ENCODE measurements at places on chromosomes 16 and 17.

DNA sequence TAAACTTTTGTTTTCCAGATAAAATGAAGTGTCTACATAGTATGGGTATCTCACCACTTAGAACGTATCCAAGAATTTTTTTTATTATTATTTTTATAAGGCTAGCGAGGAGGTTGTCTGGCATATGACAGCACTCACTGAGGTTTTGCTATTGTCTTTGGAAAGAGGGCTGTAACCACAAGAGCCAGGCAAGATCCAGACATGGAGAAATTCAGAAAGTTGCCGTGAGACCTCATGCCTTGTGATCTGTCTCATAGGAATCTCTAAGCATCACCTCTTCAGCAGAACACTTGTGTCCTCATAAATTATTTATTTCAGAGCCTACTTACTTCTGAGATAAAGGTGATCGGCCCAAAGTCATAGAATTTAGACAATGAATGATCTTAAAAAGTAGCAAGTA is 410.8 kb downstream of the CDH11 start:
- no peak for DNase-seq

DNA sequence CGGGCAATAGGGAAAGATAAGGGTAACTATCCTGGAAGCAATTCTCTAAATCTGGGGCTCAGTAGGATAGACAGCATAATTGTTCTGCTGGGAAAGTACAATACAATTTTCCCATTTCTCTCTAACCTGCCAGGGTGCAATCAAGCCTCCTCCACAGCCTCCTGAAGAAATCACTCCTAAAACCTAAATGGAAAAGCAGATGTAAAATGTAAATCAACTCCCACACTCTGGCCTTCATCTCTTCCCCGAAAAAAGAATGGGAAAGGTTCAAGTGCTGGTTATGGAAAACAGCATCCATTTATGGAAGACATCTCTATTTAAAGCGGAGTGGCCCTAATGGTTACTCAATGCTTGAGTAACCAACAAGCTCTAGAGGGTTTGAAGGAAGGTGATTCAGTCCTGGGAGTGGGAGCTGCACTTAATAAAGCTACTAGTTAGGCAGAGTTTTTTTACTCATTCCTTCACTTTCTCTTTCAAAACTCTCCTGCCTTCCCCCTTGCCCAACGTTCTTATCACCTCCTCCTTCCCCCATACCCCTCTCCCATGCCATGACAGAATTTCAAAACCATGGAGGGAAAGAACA is 5.1 kb downstream of the MMD start:
- no peak for DNase-seq

GRCh38 chr17:58307468-58308172 is 21.0 kb downstream of the TSPOAP1 start:
- DNase-seq, result no peak

GRCh38 chr16:17135439-17135838 is 335.3 kb downstream of the XYLT1 start:
- no peak for DNase-seq

DNA sequence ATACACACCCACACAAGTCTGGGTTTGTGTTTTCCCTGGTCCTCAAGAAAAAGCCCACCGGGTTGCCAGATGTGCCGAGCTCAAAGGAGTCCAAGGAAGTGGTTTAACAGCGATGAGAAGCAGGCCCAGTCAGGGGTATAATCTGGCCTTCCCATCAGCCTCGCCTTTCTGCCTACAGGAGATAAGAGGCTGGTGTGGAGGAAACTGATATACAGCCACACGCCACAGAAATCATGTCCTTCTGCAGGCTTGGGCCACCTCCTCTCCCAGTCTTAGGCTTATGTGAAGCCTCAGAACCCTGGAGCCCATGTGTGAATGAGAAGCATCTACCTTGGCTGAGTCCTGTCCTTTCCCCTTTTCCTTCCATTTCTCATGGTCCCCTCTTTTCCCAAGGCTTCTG is 43.6 kb upstream of the MMP2 start:
- DNase-seq, result no peak

- no peak for DNase-seq
These were observed 186.6 kb upstream of the SALL1 start for GRCh38 chr16:51337662-51338061.

DNA sequence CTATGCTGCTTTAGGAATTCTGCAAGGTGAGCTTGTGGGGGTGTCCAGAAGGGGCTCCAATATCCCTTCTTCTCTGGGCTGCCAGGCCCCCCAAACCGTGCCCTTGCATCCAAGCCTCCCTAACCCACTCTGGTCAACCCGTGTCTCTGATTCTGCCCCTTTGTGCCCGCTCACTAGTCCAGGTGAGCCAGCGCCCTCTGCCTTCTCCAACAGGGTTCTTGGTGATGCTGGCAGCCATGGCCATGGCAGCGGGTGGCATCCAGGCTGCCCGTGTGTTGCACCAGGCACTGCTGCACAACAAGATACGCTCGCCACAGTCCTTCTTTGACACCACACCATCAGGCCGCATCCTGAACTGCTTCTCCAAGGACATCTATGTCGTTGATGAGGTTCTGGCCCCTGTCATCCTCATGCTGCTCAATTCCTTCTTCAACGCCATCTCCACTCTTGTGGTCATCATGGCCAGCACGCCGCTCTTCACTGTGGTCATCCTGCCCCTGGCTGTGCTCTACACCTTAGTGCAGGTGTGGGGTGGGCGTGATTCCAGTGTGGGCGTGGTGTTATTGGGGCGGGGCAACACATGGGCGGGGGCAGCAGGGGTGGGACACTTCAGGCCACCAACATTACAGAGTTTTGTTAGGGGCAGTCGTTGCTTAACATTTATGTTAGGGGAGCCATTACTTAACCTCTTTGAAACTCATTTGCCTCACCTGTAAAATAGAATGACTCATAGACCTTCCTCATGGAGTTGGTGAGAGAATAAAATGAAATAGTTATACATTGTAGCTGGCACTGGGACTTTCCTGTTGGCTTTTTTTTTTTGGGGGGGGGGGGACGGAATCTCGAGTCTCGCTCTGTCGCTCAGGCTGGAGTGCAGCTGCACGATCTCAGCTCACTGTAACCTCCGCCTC is 31.4 kb downstream of the ANKRD40 start:
- no peak for DNase-seq

DNA sequence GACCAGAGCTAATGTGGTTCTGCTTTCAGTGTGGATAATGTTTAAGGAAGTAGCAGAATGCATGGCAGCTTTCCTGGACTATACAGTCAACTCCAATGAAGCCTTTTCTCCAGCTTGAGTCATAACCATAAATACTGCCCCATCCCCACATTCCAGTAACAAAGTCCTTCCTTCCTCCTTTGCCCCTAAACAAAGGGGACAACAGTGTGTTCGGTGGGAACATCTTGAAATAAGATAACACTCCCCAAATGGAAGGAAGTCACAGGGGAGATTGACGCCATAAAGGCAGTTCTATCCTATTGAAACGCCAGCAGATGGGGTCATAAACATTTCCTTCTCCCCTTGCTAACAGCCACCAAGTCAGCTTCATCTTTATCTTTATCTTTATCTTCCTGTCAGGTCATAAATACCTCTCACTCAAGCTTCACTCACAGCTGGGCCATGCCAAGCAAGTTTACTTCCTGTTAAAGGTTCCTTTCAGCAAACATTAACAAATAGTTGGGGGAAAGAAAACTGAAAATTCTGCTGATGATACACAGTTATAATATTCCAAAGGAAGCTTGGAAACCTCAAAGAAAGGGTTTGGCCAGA is 136.7 kb downstream of the SNX11 start:
- peak; percentile 11 for DNase-seq

GRCh38 chr16:20814784-20815183 is 8.5 kb downstream of the REXO5 start:
- DNase-seq, result no peak

DNA sequence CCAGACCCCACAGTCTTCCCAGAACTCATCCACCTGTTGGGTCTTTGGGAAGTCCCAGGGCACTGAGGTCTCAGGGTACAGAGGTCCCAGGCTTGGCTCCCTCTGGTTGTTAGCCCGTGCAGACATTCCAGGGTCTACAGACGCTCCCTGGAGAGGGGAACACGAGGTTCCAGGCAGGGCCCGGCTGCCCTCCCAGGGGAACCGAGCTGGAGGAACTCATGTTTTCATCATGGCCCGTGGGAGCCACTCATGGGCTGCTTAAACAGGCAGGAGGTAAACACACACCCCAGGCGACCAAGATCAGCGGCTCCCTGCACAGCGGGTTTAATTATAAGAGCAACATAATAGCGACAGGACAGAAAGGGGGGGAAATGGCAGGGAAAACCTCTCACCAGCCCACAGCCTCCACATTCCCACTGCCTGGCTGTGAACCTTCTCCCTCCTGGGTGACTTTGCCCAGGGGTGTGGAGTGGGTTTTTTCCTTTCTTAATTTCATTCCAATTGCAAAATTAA is 36.5 kb downstream of the TRARG1 start:
- no peak for DNase-seq

GRCh38 chr16:31569360-31569717 is 41.6 kb downstream of the AHSP start:
- no peak for DNase-seq

DNA sequence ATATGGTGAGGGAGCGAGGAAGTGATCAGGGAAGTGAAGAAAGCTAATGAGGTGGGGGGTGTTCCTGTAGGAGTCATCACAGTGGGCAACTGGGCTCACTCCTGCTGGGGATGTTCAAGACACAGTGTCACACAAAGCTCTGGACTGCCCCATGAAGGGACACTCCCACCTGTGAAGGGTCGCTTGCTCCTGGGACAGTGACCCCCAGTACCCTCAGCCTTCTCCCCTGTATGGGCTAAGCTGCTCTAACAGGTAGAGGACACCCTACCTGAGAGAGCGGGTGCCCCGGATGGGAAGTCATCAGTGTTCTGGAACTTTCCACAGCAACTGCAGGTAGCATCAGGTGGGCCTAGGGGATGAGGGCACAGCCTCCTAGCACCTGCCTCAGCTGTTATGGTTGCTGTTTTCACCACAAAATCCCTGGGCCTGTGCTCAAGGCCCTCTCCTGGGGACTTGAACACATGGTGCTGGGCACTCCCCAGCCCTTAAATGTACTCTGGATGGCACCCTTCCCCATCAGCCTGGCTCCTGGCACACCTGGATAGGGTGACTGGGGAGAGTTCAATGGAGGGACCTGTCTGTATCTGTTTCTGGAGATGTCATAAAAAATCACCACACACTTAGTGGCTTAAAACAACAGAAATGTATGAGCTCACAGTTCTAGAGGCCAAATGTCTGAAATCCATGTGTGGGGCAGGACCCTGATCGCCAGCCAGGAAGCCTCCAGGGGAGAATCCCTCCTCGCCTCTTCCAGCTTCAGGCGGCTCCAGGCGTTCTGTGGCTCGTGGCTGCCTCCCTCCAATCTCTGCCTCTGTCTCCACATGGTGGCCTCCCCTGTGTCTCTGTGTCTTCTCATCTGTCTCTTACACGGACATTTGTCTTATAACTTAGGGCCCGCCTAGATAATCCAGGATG is 104.0 kb upstream of the CDH5 start:
- DNase-seq, result no peak

DNA sequence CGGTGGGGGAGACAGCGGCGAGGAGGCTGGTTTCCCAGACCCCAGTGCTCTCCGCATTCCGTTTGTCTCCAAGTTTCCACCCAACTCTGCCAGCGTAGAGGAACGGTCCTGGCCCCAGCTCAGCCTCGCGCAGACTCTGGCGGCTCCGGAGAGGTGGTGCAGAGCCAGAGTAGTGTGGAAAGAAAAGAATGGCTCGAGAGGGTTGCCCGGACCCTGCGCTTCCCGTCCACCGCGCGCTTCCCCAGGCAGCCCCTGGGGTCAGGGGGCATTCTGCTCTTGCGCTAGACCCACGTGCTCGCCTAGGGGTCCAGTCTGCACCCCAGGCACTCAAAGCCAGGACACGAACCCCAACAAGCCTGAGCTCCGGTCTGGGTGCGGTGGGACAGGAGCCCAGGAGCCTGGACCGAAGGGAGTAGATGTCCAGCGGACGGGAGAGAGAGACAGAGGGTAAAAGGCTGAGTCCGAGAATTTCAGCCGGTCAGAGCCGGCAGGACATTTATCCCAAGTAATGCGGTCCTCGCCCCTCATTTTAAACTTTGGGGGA is 3.8 kb downstream of the PMP22 start:
- no peak for DNase-seq

GRCh38 chr16:19703172-19703889 is 14.7 kb downstream of the KNOP1 start:
- no peak for DNase-seq

- DNase-seq, result no peak
These were observed 12.9 kb upstream of the MEAK7 start for GRCh38 chr16:84517366-84517765.

DNA sequence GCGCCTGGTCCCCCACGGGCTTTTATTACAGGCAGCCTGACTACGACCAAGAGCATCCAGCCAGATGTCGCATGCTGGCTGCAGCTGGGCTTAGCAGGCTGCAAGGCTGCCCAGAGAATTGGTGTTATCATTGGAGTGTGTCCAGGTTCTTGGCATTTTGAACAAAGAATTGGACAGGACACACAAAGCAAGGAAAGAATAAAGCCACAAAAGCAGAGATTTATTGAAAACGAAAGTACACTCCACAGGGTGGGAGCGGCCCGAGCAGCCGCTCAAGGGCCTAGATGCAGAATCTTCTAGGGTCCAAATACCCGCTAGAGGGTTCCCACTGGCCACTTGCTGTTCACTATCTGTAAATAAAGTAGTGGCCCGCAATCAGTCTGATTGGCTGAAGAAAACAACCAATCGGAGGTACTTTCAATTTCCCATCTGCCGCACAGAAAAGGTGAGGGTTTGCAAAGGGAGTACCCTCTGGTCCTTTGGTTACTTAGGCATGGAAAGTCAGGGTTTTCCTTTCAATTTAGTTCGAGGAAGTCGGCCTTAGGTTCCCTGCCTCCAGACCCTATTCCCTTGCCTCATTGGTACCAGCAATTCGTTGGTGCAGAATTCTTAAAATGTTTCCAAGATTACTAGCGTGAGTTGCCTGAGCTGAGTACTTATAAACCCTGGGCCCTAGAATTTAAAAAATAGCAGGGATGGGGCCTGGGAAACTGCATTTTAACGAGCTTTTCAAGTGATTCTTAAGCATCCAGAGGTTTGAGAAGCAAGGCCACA is 38.5 kb upstream of the CNEP1R1 start:
- DNase-seq, result no peak

GRCh38 chr17:43719578-43719977 is 39.0 kb downstream of the SOST start:
- no peak for DNase-seq

DNA sequence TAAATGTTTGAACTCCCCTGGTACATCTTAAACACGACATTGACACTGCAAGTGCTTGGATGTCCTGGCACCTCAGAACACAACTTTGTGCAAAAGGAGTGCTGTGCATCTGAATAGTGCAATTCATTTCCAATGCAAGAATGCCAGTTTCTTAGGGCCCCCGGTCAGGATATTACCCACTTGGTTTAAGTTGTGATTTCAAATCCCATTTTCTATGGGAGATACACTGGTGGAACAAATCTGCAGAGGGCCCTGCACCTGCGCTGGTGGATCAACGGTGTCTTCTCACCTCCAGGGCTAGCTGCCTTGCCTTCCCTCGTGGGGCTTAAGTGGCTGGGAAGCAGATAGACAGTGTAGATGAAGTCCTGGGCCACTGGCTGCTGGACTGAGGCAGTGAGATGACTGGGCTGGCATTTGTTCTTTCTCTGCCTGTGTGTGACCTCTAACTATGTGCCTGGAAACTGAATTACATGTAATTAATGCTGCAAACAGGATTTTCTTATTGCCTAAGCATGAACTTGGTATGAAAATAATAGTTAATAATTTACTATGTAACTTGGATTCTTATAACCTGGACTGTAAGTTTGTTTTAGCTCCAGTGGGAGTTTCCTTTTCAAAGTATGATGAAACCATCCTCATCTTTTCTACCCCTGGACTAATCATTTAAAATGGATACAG is 20.9 kb downstream of the HAPSTR1 start:
- DNase-seq, result no peak
